ENCODE measurements at places on chromosomes 1 and 21. TPM values are rescaled to one million over a fixed set of nuclear protein-coding genes. Genes with fewer than 3 reads are reported as not detected.

The SLC1A7 gene
- 0.93 TPM for total RNA-seq

- DNase-seq: no peak
Observed at GRCh38 chr21:20108976-20109540, 889.2 kb upstream of the NCAM2 start.

GRCh38 chr1:7225711-7226505 lies 440.7 kb downstream of the CAMTA1 start:
- no peak for DNase-seq

DNA sequence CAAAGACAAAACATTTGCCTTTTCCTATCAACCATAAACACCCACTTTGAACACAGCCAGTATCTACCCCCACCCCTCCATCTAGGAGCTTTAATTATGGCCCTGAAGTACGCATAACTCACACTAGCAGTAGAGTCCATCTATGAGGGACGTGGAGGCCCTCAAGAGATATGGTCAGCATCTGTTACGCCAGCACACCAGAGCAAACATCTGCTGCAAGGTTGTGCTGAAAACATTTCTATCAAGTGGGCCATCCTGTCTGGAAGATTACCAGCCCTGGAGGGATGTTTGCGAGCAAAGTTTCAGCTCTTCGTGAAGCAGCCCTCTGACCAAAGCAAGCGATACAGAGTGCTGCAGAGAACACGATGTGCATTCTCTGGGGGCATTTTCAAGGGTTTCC lies 74.6 kb downstream of the SLC45A1 start:
- no peak for DNase-seq

GRCh38 chr1:248857201-248857600 lies 1.7 kb downstream of the ZNF692 start:
- no peak for DNase-seq

DNA sequence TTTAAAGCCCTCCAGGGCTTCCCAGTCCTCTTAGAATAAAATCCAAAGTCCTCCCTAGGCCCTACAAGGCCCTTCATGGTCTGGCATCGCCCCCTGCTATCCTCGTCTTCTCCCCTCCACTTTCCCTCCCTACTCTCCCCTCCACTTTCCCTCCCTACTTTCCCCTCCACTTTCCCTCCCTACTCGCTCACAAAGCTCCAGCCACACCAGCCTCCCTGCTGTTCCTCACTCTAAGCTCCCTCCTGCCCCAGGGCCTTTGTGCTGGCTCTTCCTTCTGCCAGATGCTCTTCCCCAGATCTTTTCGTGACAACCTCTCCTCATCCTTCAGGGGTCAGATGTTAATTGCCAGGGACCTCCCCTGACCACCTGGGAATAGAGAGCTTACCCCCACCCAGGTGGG lies 12.8 kb downstream of the ARHGEF19 start:
- DNase-seq: peak; percentile 10

DNA sequence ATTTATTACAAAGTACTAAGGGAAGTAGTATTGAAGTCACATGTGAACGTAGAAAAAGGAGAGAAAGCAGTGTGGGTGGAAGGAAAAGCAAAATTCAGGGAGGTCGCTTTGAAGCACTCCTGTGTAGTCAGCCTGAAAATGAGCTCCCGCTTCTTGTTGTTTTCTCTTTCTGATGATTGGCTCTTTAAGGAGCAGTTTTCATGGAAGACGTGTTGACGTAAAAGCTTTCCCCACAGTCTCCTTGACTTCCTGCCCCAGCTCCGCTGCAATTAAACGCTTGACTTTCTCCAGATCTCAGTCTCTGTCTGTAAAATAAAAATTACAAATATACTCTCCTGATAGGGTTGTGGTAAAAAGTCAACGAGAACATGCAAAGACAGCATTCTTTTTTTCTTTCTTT lies 661.5 kb upstream of the ZP4 start:
- no peak for DNase-seq

GRCh38 chr21:38843806-38844503 lies 38.2 kb downstream of the ETS2 start:
- no peak for DNase-seq

DNA sequence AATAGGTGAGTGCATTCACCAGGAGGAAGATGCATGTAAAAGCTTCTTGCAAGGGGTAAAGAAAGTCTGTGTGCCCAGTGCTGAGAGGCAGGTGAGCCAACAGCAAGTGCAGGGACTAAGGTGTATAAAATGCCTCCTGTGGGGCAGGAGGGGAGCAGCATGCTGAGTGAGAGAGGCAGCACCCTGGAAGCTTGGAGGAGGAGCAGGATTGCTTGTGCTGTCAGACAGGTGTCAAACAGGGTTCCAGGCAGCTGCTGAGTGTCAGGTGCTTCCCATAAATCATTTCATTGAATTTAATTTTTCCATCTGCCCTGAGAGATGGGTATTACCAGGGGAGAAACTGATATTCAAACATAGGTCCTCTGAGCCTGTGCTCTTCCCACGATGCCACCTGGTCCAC lies 13.9 kb downstream of the BSND start:
- DNase-seq: no peak

The CD1D gene
- 2.4 TPM for total RNA-seq

- DNase-seq: no peak
Observed at GRCh38 chr1:101136271-101136670, 100.5 kb upstream of the S1PR1 start.

The ANGPTL3 gene
- total RNA-seq: not detected

DNA sequence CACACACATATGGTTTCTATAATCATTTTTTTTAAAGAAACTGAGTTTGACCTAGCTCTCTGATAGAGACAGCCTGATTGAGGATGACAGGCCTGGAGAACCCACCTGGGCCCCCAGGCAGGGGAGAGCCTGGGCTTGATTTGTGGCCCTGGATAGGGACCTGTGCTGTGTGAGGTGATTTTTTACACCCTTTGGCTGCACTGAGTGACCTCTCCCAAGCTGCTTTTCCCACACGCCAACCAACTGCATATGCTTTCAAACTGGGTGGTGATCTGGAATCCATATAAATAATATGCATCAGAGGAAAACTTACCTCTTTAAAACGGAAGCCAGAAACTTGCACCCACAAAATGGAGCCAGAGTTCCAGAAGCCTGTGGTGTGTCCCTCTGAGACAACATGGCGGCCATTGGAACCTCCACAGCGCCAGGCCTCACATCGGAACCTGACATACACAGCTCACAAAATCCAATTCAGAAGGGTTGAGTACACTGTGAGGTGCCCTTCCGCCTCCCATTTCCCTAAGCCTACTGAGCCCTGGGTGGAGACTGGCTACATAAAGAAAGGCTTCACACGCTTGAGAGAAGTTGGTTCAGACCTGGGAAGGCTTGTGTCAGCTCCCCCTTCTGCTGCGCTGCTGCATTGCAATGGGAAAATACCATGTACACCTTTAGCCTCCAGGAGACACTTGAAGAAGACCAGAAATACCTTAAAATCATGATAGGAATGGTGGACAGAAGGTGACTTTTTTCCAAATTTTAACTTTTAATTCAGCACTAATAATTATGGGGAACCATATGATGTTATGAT lies 160.7 kb downstream of the HHIPL2 start:
- no peak for DNase-seq

DNA sequence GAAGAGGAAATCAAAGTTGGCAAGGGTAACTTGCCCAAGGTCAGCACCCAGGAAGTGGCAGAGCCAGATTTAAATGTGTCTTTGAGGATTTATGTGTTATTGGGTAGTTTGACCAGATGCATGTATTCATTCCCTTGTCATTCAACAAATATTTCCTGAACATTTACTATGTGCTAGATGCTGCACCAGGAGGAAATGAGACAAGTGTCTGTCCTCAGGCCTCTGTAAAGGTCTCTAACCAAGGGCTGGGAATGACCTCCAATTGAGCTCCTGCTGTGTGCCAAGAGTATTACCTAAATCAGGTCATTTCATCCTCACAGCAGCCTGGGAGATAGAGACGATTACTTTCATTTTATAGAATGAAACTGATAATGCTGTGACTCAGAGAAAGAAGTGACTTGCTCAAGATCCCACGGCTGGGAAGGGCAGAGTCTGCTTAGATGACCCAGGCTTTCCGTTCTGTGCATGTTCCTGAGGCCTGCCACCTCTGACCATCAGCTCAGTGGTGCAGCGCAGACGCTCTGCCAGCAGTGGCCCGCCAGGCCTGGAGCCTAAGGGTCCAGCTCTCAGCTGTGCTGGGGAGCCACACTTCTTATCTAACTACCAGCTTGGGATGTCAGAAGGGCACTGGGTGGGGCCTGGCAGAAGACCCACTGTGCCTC lies 3.5 kb upstream of the TTC22 start:
- no peak for DNase-seq

The TNFRSF4 gene
- total RNA-seq: 0.80 TPM

Measured in mucosa of descending colon (tissue), 3 donors.